Hepatocyte (in vitro differentiated cells): ENCODE measurements at places on chromosomes 5 and 9. TPM values are rescaled to one million over a fixed set of nuclear protein-coding genes. Genes with fewer than 3 reads are reported as not detected.
A peak's percentile ranks its signal among the peaks of the same experiment; 100 is the strongest.

DNA sequence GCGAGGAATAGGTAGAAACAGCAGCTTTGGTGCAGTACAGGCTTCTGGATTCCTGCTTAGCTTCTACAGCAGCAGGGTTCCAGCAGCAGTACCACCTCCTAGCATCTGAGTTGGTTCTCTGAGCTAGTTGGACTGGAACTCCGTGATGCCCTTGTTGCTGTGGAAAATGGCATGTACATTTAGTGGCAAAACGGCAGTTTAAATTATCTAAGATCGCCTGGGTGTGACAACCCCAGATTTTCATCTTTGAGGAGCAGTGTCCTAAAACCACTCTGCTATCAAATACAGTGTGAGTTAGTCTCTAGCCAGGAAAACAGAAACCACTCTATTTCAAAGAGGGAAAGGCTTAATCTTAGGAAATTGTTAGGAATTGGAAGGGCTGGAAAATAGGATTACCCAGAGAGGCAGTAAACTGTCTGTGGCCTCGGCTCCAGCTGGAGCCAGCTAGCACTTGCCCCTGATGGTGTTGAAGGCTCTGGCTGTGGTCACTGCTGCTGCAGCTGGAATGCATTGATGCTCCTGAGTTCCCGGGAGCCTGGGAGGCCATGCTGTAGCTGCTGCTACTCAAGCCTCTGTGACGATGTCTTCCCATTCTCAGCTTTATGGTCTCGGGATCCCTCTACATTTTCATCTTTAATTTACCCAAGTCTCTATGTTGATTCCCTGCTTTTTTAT is 29.4 kb downstream of the RAD23B start:
- no peak overlapping the region for H3K27ac ChIP-seq
- H3K4me1 ChIP-seq, result peaks cover 13% of the 10 kb centered on the region
- H3K4me3 ChIP-seq, result no peak overlapping the region
- H3K36me3 ChIP-seq, result no peaks in the 10 kb centered on the region

GNA14 gene
- 1.5 and 3.1 TPM in 2 replicates for total RNA-seq

- no peak overlapping the region for H3K27ac ChIP-seq
- H3K4me3 ChIP-seq, result no peak overlapping the region
- no peak for DNase-seq
- H3K36me3 ChIP-seq, result no peaks in the 10 kb centered on the region
These were observed 139.1 kb downstream of the FSTL4 start for GRCh38 chr5:133473291-133473690.

GRCh38 chr5:180078348-180078747 is 6.8 kb upstream of the RNF130 start:
- no peaks in the 10 kb centered on the region for H3K4me1 ChIP-seq
- H3K27ac ChIP-seq, result no peak overlapping the region
- no peak for DNase-seq
- no peaks in the 10 kb centered on the region for H3K36me3 ChIP-seq
- no peak overlapping the region for H3K4me3 ChIP-seq

NIPAL4 gene
- 0.17 TPM in 1 of 2 replicates, not detected in the other for total RNA-seq

DNA sequence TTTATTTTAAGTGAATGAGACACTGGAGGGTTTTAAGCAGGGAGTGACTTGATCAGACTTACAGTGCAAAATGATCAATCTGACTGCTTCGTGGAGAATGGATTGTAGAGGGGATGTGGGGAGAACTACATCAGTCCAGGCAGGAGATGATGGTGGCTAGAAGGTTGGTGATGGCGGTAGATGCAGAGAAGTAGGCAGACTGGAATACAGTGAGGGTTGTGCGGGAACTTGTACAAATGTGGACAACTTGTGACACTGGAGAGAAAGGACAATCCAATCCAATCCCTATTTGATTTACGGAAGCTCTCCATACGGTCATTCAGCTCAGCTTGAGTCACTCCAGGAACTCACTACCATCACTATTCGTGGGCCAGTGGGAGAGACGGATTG is 593 bp downstream of the TIGD6 start:
- peaks cover 22% of the 10 kb centered on the region for H3K4me1 ChIP-seq
- peak overlapping the region; percentile 56 for H3K4me3 ChIP-seq
- H3K36me3 ChIP-seq, result no peaks in the 10 kb centered on the region
- H3K27ac ChIP-seq, result peak overlapping the region; percentile 93
- H3K27me3 ChIP-seq, result no peaks in the 10 kb centered on the region
- no peak for DNase-seq

- DNase-seq, result no peak
- H3K27ac ChIP-seq, result no peak overlapping the region
These were observed 415.0 kb downstream of the KCTD16 start for GRCh38 chr5:144585681-144586080.
